ENCODE measurements at places on chromosomes 1 and 21. TPM values are rescaled to one million over a fixed set of nuclear protein-coding genes. Genes with fewer than 3 reads are reported as not detected.

DNA sequence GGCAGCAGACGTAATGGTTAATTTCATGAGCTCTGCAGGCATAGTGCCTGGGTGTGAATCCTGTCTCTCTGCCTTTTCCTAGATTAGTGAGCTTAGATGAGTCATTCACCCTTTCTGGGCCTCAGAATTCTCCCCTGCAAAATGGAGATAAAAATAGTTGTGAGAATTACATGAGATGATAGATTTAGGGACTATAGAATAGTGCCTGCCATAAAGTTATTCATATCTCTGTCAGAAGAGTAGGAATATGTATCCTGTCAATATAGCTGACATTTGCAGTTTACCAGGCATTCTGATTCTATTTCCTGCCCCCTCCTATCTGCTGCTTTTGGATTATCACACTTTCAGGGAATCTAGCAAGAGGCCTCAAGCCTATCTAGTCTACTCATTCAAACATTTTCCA, 112.0 kb downstream of the PDE4B start:
- no peak for DNase-seq

DNA sequence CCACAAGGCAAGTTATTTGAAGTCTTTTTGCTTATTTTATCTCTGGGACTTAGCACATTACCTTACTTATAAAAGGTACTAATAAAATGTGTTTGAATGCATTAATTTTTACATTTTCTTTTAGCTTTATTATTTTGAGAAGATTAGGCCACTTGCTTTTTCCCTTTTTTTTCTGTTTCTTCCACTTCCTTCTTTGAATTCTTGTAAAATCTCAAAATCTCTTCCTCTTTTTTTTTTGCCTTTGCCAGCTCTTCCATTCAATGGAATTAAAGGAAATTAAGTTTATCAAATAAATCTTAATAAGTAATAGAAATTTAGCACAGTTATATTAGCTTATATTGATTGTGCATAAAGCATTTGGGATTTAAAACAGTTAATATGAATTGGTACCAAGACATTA, 260.9 kb downstream of the SRGAP2C start:
- no peak for DNase-seq

DNA sequence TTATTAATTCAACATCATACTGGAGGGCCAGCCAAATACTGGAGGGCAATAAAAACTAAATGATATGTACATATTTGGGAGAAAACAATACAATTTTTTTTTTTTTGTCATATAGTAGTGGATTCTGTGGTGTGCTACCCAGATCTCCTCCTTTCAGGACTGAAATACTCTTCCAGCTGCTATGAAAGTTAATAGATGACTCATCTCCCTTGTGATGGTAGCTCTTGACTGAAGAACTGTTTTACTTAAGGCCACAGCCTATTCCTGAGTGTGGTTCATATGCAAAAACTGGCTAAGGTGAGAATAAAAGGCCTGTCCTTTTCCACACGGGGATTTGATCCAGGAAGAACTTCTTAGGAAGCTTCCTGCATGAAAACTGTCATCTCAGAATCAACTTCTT, 307.9 kb downstream of the HLX start:
- no peak for DNase-seq

GRCh38 chr21:23858878-23859277, 1748.4 kb downstream of the MRPL39 start:
- no peak for DNase-seq

GTF2B gene
- 29.3 TPM for total RNA-seq

GRCh38 chr1:116574581-116575291, 3.9 kb upstream of the CD58 start:
- DNase-seq, result peak; percentile 88

ZNF593OS gene
- not detected for total RNA-seq

GRCh38 chr1:56320464-56321149, 258.8 kb downstream of the PLPP3 start:
- DNase-seq, result no peak

TNNT2 gene
- total RNA-seq, result 1.1 TPM

GSTM5 gene
- not detected for total RNA-seq
